Activated CD4-positive, alpha-beta T cell treated with anti-CD3 and anti-CD28 coated beads for 4 hours (primary cell): ENCODE measurements at places on chromosomes 12 and 14.

DNA sequence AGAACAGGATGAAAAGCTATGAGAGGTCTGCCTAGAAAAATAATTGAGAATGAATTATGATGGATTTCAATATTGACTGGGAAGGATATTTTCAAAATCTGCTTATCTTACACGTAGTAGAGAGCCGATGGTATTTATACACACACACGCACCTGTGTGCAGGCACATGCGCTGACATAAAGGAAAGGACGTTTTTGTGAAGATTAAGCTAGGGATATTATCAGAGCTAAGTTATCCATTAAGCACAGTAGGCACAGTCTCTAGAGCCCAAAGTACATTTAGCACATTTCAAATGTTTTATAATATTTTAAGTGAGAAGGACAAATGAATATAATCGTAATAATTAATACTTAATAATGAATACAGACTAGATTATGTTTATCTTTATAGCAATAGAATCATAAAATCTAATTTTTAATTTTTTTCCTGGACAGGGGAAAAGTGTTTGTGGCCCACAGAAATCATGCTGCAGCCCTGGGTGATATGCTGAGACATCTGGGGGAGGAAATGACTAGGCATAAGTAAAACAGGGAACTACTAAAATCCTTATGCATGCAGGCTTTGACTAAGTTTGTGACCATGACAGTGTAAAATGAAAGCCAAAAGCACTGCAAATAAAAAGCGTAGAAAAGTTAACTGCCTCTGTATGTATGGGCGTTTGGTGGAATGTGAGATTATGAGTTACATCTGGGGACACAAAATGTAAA lies 146.1 kb downstream of the KITLG start:
- no peak for DNase-seq

DNA sequence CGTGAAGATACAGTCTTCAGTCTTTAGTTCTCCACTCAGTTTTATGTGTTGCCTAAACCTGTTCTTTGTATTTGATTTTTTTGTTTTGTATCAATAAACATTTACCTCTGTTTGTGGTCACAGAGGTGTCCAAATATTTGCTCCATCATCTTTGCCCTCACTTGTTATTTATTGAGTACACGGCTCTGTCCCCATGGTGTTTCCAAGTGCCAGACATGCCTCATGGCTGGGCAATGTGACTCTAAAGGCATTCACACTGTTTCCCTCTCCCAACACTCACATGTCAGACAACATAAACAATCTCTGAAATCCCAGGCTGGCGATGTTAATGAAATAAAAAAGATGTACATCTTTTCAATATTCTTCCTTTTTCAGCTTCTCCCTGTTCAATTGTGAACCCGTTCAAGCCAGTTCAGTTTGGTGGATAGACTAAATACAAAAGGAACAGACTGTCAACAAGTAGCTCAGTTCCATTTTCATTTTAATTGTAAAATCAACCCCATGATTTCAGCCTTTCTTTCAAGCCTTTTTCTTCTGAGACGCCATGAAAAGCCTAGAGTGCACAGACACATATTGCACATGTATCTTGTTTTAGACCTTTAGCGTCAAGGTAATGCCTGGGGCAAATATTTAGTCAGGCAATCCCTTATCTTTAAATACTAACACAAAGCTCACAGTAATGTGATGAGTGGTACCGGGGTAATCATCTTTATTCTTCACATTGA lies 680.7 kb downstream of the GALC start:
- no peak for DNase-seq

DNA sequence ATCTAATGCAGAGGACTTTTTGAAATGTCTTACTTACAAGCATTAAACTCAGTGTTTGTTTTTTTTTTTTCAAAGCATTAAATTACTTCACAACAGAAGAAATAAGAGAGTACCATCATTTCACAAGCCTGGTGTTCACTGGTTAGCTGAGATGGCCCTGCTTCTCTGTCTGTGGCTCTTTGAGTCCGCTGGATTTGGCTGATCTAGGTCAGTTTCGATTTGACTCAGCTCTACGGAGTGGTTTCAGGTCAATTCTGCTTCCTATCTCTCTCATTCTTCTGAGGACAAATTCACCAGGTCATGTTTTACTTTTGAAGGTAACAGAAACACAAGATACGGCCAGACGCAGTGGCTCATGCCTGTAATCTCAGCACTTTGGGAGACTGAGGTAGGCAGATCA lies 1066.1 kb downstream of the FLRT2 start:
- no peak for DNase-seq

DNA sequence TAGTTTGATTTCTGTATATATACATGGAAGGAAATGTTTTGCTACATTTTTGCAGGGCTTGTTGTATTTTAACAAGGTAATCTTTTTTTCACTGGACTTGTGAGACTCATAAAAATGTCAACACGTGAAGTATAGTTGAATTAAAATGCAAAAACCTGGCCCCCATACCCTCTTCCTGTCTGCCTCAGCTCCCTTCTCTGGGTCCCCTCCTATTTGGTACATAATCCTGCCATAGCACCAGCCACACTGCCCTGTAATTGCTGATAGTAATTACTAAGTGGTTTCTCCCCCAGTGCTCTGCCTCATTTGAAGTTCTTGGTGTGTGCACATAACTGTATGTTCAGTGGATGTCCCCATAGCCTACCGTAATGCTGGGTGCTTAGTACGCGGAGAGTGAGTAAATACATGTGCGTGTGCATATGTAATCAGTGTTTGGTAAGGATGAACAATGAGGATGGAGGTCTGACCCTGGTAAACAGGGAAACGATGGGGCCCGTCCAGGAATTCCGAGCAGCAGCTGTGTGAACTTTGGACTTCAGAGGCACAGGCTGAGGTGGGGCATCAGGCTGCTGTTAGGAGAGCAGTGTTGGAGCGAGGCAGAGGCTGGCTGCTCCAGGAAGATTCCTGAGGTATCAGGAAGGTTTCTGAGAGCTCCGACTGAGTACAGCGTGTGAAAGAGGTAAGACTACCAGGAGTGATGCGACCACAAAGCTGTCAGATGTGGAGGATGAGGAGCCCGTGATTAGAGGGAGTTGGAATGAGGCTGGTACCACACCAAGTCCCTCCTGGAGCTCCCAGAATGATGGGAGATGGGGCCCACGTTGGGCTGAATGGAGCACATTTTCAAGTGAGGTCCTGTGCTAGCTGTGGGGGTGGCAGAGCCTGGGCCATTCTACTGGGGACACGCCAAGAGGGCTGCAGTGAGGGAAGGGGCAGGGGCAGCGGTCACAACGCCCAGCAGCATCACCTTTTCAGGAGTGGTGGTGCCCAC lies 106.8 kb downstream of the PELI2 start:
- DNase-seq, result no peak

DNA sequence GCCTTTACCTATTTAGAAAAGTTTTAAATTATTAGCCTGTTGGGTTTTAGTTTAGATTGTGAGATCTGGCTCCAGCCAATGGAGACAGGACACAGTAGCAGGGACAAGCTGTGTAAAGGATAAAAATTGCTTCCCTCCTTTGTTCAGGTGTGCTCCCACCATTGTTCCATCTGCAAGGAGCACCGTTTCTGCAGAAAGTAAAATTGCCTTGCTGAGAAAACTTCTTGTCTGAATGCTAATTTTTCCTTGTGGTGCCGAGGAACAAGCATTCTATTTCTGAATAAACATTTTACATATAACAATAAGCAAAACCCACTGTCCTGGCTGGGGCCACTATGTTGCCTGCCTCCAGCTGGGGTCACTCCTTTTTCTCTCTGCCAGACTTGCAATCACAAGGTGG lies 72.7 kb upstream of the ZFP36L1 start:
- DNase-seq, result no peak

GRCh38 chr14:33275879-33276278 lies 337.2 kb downstream of the NPAS3 start:
- DNase-seq, result no peak

DNA sequence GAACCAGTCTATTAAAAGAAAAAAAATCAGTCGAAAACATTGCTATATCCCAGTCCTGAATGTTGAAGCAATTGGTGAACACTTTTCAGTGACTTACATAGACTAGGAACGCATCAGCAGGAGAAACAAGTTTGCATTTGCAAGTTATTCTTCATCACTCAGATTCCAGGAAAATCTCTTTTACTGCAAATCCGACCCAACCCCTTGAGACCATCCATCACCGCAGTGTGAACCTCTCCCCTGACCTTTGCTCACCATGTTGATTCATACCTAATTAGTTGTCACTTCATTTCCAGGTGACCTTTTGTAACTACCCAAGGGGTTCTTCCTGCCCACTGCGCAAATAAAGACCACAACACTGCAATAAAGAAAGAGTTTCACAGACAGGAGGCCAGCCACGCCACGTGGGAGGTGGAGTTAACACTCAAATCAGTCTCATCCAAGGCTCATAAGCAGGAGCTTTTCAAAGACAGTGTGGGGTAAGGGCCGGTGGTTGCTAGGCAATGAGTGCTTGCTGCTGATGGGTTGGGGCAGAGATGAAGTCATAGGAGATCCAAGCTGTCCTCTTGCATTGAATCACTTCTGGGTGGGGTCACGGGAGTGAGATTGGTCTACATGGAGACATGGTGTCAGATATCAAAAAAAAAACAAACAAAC lies 241.3 kb upstream of the TMEM132C start:
- DNase-seq, result no peak

- no peak for DNase-seq
Observed at GRCh38 chr14:68113343-68113930, 293.9 kb downstream of the RAD51B start.

GRCh38 chr12:84653482-84653881 lies 259.1 kb downstream of the SLC6A15 start:
- DNase-seq, result no peak
